ENCODE measurements at places on chromosomes 4 and X. TPM values are rescaled to one million over a fixed set of nuclear protein-coding genes. Genes with fewer than 3 reads are reported as not detected.

NEUROG2 gene
- total RNA-seq, result not detected

CA5B gene
- 5.8 TPM for total RNA-seq

SYP gene
- total RNA-seq, result 0.38 TPM

CSN1S1 gene
- not detected for total RNA-seq

CXorf49 gene
- not detected for total RNA-seq

ADAM29 gene
- not detected for total RNA-seq

TEX11 gene
- not detected for total RNA-seq

ADGRG4 gene
- total RNA-seq, result not detected

RBM46 gene
- total RNA-seq, result not detected

PABPC5 gene
- total RNA-seq, result not detected

AMTN gene
- not detected for total RNA-seq

TRIM61 gene
- not detected for total RNA-seq

EPGN gene
- total RNA-seq, result 67.9 TPM

DNA sequence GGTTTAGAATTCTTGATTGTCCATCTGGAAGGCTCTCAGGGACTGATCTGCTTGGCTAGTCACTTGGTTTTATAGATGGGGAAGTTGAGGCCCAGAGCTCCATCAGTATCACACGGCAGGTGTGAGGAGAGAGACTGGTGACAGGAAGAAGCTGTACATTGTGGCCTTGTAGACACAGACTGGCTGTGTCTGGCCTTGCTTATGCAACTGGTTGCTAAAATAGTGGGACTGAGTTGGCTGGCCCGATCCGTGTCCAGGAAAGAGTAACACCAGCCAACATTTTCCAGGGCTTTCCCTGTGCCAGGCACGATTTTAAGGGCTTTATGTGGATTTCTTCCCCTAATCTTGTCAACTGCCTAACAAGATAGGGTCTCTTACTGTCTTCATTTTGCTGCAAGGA, 2.8 kb downstream of the TBC1D14 start:
- DNase-seq, result no peak

DNA sequence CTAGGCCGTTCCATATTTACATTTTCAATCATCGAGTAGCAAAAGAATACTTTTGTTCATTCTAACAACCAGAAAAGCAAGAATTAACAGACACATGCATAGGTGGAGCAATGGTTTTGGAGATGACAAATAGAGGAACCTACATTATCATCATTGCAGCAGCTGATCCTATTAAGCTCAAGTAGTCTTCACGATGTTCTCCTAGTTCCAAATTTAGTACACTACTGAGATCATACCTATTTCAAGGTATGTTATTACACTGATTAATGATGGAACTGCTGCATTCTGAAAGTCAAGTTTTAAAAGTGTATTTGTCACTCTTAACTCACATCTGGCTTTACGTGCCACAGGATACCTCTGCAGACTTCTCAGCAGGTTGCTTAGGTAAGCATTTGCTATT, 87.4 kb downstream of the ADGRA3 start:
- DNase-seq, result no peak

DNA sequence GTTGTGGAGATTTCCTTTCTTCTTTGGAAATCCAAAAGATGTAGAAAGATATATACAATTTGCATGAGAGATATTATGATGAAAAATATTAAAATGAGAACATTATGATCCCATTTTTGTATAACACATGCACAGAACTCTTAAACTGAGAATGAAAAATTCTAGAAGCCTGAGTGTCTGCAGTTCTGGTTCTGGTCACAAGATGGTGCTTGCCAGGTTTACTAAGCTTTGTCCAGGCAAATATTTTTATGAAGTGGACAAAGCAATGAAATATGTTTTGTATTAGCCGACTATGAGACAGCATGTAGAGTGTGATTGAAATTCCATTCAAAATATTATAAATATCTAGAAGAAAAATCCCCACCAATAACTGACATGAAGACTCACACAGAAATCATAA, 2.2 kb downstream of the PWWP3B start:
- DNase-seq, result no peak

DNA sequence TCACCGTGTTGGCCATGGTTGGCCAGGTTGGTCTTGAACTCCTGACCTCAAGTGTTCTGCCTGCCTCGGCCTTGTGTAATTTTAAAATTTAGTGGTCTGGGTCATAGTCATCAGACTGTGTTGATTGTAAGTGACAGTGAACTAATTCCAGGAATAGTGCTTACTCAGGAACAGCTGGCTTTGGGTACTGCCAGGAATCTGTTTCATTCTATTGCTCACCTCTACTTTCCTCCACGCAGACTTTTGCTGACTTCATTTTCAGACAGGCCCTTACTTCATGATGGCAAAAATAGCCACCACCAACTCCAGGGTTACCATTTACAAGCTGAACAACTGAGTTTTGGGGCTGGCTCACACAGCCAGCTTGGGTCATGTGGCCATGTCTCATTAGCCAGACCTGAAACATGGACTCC, 54.6 kb downstream of the FNIP2 start:
- no peak for DNase-seq

GRCh38 chr4:108794136-108794535, 31.3 kb upstream of the ETNPPL start:
- DNase-seq, result no peak

- DNase-seq, result no peak
Measured at GRCh38 chrX:120365320-120365719, 3.4 kb downstream of the ATP1B4 start.

- no peak for DNase-seq
Measured at GRCh38 chr4:166091912-166092510, 219.0 kb downstream of the TLL1 start.

DNA sequence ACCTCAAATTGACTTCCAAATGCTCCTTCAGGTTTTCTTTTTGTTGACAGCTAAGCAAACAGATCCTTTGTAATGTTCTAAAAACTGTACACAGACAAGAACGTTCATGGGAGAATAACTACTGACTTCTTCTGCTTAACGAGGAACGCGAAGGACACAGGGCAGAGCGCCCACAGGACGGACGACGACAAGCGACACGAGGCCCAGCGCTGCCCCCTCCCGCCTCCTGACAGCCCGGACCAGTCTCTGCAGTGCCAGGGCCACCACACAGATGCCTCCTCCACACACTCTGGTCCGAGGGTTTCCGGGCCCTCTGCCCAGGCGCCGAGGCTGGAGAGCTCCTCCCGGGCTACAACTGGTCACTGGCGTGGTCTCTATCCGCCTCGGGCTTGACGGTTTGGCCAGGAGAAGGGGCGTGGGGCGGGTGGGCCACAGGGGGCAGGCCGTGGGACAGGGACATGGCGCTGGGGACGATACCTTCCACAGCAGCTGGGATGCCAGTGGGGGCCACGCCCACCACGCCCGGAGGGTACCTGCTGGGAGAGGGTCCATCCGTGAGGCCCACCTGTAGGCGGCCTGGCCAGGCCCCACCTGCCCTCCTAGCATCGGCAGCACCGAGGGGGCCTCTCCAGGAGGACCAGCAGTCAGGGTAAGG, 36.9 kb downstream of the CTBP1 start:
- no peak for DNase-seq

- DNase-seq, result no peak
Measured at GRCh38 chr4:77052352-77052751, 23.4 kb downstream of the CCNI start.

GRCh38 chr4:48042979-48043461, 26.4 kb downstream of the NIPAL1 start:
- DNase-seq, result no peak

DNA sequence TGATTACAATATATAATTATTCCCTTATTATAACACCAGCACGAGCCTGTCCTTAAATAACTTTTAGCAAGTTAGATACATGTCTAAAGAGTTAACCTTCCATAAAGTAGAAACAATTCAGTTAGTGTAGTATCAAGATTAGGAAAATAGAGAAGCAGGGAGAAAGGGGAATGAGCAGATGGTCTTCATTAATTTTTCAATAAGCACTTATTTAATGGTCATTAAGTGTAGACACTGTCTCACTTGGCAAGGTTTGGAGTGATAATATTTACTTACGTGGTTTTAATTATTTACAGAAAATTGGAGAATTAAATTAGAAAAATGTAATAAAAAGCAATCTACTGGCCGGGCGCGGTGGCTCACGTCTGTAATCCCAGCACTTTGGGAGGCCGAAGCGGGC, 99.7 kb downstream of the PDS5A start:
- no peak for DNase-seq

DNA sequence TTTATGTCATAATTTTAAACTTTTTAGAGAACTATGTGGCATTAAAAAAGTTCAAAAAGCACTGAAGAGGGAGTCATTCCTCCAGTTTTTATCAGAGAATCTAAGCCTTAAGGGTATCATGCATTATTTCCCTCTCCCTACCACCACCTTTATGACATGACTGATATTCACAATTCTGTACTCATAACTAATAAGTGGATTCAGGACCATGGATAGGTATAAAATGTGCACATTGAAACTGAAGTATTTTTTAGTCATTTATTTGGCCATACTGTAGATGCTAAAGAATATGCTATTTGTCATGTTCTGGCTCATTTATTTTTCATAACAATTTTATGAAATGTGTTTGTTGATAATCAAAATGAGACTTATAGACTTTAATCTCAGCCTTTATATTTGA, 897.5 kb upstream of the AGA start:
- no peak for DNase-seq

- DNase-seq, result no peak
Measured at GRCh38 chrX:123990169-123990568, 28.7 kb downstream of the STAG2 start.

DNA sequence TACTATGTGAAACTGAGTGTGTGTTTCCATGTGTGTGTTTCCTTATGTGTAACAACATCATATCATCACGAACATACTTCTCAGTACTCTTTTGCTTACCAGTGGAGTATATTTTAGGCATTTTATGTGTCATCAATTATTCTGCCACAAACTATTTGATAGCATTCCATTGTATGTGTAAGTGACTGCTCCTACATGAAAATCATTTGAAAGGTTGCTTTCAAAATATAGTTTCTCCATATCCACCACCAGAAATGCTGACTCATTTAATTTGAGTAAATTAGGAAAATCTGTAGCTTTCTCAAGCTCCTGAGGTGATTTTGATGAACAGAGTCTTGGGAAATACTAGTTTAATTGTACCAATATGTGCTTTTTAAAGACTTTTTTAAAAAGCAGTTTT, 376.2 kb downstream of the PCDH18 start:
- DNase-seq, result no peak

GRCh38 chr4:76305971-76306881, at the start of gene STBD1:
STBD1 (plus strand) TSS chr4:76306733; CDS start chr4:76306770, 37 bp downstream.
- DNase-seq, result no peak

DNA sequence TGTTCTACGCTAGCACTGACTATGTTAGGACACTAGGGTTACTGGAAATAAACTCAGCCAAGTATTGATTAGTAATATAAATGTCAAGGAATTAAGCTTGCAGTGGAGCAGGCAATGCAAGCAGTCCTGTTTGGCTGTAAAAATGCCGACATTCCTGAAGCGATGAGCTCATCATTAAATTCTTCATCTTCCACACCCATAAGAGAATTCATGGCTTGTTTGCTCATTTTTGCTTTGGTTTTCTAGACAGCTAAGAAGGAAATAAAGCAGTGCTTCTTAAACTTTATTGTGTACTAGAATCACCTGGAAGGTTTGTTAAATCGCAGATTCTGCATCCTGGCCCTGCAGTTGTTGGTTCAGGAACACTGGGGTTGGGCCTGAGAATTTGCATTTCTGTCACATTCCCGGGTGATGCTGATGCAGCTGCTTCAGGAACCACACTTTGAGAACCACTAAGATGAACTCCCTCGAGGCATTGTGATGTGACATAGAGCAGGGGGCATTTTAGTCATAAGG, 17.8 kb downstream of the ANXA3 start:
- DNase-seq, result no peak

GRCh38 chrX:53441531-53442321, 7.6 kb upstream of the HSD17B10 start:
- peak; percentile 10 for DNase-seq

DNA sequence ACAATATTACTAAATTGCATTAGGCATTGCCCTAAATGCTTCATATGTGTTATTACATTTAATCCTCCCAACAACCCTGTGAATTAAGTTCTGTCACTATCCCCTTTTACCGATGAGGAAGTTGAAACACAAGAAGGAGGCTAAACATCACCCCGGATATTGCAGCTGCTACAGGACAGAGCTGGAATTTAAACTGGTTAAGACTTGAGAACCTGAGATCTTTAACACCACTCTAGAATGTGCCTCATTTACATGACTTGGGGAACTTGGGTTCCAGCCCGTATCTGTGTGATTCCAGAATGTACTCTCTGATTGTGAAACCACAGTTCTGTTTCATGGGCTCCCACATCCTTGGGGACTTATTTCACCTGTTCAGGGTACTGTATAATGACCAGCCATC, 165.1 kb upstream of the PPARGC1A start:
- DNase-seq, result no peak

DNA sequence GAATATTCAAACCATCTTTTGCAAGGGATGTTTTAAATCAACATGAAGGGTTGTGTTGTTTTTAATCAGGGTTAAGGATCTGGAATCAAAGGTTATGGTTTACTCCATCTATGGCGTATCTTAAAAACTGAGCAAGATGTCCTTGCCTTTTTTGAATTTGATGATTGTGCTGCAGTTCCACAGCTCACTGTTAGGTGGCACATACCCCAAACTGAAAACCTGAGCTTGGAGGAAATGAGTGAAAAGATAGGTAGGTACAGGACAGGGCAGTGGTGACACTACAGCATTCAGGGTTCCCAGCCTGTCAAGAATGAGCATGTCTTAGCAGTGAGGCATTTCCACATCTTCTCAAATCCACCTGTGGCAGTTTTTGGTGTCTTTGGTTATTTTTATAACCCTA, 13.1 kb upstream of the EOLA1 start:
- DNase-seq, result no peak

DNA sequence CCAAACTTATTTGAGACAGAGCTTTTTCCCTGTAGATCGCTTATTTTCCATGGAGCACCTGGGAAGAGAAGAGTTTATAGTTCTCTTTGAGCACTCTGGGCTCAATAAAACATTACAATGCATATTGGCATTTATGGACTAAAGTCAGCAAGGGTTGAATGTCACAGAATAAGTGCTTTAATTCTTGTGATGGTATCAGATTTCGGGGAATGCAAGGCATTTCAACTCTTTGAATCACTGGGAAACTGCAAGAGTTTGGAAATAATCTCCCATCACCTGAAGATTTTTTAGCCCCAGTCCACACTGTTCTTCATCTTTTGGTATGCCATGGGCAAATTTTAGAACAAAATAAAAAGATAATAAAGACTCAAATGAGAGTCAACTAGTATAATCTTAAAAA, 111.5 kb upstream of the WDFY3 start:
- DNase-seq, result no peak

DNA sequence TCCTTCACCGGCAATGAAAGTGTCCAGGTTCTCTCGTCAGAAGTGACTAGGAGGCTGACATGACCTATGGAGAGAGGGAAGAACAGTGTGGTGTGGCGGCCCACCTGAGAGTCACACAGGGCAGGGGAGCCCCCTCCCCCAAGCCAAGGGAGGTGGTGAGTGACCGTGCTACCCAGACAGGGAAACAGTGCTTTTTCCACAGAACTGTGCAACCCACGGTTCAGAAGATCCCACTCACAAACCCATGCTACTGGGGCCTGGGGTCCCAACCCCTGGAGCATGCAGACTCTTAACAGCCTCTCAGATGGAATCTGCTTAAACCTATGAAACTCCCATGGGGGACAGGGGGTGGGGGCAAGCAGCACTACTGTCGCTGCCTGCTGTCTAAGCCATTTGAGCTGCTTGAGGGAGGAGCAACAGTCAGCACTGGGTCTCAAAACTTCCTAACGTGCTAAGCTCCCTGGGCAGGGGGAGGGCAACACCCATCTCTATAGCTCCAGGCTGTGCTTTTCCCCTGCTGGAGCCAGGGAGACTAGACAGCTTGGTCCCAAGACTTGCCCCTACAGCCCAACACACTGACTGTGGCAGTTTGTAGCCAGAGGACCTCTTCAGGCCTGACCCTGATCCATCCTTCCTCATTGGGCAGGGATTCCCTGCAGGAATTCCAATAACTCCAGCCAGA, 850.4 kb upstream of the AADAT start:
- DNase-seq, result no peak

Data from esophagus squamous epithelium (tissue), 5 donors.